GM23338 (cell line): ENCODE measurements at places on chromosomes 5 and 9. TPM values are rescaled to one million over a fixed set of nuclear protein-coding genes. Genes with fewer than 3 reads are reported as not detected.

Gene ACTBL2
- polyA plus RNA-seq, result not detected in 2 replicates

Gene EGR1
- 57.1 and 60.3 TPM in 2 replicates for polyA plus RNA-seq

Gene PRSS3
- polyA plus RNA-seq, result 3.4 and 4.5 TPM in 2 replicates

Gene FREM1
- 0.78 and 0.94 TPM in 2 replicates for polyA plus RNA-seq

Gene AK8
- 0.70 and 0.78 TPM in 2 replicates for polyA plus RNA-seq

Gene CDHR2
- 0.17 TPM in 1 of 2 replicates, not detected in the other for polyA plus RNA-seq

Gene MARCHF11
- 0.49 and 1.5 TPM in 2 replicates for polyA plus RNA-seq
